ENCODE measurements at places on chromosomes 2 and 18. TPM values are rescaled to one million over a fixed set of nuclear protein-coding genes. Genes with fewer than 3 reads are reported as not detected.

KLHL14 gene
- 0.26 TPM for total RNA-seq

PCARE gene
- not detected for total RNA-seq

INHA gene
- total RNA-seq: 0.37 TPM

PFN4 gene
- 0.35 TPM for total RNA-seq

UPP2 gene
- total RNA-seq: not detected

CXCR4 gene
- total RNA-seq: 61.1 TPM

Data from mucosa of gallbladder (tissue), 1 donor.